Right lobe of liver (tissue), 6 donors: ENCODE measurements at places on chromosomes 12 and 14. TPM values are rescaled to one million over a fixed set of nuclear protein-coding genes. Genes with fewer than 3 reads are reported as not detected.

DNA sequence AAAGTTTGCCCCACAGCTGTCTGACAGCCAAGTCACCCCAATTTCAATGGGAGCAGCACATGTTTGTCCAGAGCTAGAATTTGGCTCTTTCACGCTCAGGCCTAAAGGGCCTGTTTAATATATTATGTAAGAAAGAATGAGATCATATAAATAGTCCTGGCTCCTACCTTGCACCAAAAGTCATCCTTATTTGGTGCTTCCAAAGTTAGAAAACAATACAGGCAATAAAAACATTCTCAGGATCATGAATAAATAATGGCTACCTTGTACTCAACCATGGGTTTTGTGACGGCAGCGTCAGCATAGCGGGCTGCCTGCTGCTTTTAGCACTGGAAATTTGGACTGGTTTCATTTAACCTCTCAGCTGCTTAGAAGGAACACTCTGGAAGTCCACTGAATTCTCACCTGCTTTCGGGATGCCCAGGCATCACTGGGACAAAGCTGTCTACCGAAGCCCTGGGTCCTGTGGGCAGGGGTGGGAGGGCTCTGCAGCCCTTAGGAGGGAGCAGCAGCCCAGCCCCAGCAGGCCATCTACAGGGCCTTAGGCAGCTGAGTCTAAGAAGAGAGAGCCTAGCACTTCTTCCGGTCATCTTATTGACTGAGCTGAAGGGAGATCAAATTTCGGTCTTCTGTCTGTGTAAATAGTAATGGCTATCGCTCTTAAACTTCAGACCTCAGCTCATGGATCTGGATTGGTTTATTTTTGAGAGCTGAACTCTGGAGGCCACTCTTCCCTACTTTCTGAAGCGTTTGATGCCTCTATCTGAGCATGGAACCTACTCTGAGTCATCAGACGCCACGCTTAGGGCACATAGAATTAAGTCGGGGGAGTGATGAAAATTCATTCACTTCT lies 106.5 kb downstream of the SAMD4A start:
- no peak for DNase-seq

DNA sequence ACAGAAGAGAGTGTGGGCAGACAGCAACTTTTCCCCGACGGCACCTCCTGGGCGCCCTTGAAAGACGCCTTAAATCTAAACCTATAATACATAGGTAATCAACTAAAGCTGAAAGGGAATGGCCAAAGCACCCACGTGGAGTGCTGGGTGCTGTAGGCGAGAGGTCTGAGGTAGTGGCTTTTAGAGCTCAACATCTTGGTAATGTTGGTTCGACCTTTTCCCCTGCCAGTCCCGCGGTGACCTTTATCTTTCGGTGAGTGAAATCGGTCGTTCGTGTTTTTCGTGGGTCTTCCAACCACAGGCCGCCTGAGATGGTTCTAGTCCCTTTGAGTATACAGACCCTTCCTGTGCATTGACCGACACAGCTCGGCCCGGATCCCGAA lies 9.1 kb downstream of the OR6S1 start:
- DNase-seq, result no peak

- DNase-seq, result peak; percentile 55
Observed at GRCh38 chr14:70707138-70708038, 65.7 kb downstream of the TTC9 start.

GRCh38 chr12:85627584-85627983 lies 208.6 kb downstream of the RASSF9 start:
- DNase-seq, result no peak

GRCh38 chr14:54591461-54591860 lies 24.5 kb downstream of the SAMD4A start:
- DNase-seq, result no peak

Gene NGB
- total RNA-seq, result not detected

Gene HOXC11
- not detected for total RNA-seq
